ENCODE measurements at places on chromosomes 2 and 18.

- DNase-seq: no peak
Observed at GRCh38 chr18:49855711-49856415, 42.5 kb upstream of the ACAA2 start.

- no peak for DNase-seq
Observed at GRCh38 chr18:62781262-62781661, 65.9 kb downstream of the PHLPP1 start.

- DNase-seq: no peak
Observed at GRCh38 chr2:182726473-182726872, 10.4 kb downstream of the DNAJC10 start.

DNA sequence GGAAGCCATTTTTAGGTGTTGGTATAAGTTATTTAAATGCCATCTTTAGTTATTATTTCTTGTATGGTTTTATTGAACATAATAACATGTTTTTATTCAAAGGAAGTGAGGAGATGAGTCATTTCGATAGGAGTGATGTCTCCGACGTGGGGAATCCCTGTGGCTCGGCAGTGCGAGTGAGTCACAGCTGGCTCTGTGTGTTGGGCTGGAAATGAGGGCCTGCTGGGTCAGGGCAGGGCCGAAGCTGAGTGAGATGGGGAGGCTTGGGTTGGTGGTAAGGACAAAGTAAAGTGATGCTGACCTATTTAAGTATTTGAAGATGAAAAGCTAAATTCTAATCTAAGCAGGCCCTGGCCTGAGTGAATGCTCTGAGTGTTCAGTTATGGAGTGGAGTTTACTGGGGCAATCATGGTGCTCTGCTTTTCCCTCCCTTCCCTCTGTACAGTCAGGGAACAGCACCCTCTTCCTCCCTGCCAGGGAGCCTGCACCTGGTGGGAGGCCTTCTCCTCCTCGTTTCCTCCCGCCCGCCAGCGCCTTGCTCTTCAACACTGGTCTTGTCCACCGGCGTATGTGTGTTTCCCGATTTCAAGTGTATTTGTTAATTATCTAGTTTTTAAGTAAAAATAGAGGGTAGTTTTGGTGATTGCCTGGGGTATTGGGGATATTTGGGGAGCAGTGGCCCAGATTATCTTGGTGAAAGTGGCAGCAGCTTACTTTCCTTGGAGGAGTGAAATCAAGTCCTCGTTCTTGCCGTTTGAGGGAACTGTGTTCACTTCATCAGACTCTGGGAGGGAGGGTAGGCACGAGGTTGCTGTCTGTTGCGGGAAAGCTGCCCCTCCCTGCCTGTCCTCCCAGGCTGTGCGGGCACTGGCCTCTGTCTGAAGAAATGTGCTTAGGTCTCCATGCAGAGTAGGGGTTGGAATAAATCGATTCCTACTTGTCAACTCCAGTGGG lies 157.0 kb downstream of the LDLRAD4 start:
- DNase-seq: peak; percentile 83

DNA sequence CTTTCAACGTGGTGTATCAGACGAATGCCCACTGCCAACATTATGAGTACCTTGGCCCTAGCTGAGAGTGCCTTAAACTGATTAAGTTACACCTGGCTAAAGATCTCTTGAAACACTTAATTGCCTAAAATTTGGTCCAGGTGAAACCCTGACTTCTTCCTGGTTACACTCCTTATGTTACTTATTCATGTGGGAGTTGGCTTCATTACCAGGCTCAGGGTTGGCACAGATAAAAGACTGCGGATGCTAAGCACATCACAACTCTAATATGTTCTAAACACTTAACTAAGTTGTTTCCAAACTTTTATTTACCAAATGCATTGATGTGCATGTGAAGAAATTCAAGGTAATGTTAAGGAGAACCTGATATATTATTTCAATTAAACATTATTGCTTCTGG lies 298.9 kb downstream of the TCF4 start:
- DNase-seq: no peak

- no peak for DNase-seq
Observed at GRCh38 chr2:203590496-203590895, 55.4 kb upstream of the RAPH1 start.

- peak; percentile 62 for DNase-seq
Observed at GRCh38 chr2:190443778-190444481, 35.8 kb downstream of the MFSD6 start.

DNA sequence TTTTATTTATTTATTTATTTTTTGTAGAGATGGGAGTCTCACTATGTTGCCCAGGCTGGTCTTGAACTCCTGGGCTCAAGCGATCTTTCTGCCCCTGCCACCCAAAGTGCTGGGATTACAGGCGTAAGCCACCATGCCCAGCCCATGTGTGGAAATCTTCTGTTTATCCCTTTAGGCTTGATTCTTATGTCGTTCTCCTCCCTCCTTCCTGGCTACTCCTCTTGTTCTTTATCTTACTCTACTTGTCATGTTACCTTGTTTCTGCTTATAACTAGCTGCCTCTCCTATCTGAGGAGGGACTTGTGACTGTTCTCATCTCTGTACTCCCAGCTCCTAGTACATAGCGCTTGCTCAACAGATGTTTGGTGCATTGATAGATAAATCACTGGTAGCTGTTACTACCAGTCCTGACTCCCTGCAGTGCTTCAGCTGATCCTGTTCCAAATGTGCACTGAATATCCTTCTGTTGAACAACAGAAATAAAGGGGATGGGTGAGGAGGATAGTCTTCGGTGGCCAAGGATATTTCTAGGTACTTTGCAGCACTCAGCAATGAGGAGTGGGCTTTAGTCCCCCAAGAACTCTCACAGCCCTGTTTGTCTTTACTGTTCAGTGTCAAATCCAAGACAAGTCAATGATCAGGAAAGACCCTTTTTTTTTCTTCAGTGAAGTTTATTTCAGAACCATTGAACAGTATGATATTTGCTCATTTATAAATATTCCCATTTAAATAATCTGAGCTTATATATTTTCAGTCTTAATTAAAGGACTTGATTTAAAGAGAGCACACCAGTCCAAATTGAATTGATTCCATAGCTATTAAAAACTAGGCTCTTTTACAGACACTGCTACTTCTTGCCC lies 7.2 kb downstream of the IL1B start:
- no peak for DNase-seq

DNA sequence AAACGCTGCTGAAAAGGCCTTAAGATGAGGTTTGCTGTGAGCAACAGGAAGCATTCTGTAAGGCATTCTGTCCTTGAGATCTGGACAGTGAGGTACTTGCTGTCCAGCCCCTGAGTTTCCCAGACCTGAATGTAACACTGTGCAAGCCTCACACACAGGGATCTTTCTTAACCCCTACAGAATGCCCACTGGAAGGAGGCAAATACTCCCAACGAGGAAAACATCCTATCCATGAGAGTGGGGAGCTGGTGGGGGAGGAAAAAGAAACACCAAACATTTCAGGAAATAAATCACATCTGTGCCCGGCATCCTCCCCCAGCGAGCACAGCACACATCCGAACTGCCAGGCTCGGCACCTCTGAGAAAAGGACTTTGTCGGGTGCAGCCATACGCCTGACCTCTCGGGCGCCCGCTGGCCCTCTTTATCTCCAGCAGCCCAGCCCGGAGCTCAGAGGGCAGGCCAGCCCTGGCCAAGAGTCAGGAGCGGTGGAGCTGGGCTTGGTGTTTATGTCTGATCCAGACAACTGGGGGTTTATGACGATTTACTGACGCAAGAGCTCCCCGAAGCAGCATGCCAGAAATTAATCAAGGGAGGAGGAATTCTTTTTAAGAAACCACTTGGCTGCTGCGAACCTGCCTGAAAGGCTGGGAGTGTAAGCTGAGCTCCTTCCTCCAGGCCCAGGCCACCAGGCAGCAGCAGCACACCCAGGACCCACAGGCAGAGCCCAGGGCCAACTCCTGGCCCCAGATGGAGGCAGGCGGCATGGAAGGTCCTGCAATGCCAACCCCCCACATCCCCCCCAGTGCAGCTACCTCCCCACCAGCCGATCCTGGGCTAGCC lies 72.2 kb downstream of the HDAC4 start:
- peak; percentile 92 for DNase-seq

DNA sequence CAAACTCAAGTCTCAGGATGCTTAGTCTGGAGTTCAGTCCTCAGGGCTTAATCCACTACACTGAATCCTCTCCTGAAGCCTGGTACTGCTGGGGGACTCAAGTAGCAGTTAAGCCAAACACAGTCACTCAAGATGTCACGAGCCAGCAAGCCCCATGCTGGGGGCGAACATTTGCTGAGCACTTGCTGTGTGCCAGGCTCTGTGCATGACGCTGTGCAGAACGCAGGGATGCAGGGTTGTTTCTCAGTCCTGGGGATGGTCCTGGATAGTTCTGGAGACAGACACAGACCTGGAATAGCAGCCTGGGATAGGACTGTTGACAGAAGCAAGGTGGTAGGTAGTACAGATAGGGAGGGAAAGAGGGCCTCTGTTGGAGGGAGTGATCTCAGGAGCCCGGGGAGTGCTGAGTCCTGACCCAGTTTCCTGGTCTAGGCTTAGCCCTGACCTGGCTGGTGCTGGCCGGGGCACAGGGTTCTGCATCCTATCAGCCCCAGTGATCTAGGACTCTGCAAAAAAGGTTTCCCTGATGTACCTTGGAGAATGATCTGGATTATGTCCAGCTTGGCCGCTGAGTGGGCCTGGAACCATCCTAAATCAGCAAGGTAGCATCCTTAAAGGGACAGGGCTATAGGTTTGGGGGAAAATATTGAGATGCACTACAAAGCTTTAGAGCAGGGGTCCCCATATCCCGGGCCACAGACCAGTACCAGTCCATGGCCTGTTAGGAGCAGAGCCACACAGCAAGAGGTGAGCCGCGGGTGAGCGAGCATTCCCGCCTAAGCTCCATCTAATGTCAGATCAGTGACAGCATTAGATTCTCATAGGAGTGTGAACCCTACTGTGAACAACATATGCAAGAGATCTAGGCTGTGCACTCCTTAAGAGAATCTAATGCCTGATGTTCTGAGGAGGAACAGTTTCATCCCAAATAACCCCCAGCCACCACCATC lies 54.7 kb upstream of the OTOF start:
- DNase-seq: no peak

DNA sequence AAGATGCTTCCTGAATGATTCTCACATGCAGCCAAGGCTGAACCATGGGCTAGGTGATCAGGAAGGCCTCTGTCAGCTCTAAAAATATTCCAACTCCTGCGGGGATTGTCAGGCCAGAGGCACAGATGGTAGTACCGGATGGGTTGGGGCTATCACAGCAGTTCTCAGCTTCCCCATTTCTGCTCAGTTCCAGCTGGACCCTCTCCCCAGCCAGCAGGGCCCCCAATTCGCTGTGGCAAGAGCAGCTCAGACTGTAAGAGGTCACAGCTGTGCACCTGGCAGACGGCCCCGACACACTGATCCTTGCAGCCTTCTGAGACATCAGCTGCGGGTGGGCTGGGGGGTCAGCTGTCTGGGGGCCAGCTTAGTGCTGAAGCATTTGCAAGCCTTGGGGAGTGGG lies 43.6 kb upstream of the TCF7L1 start:
- DNase-seq: no peak

GRCh38 chr2:24359129-24360049 lies 947 bp downstream of the ITSN2 start:
- DNase-seq: no peak

DNA sequence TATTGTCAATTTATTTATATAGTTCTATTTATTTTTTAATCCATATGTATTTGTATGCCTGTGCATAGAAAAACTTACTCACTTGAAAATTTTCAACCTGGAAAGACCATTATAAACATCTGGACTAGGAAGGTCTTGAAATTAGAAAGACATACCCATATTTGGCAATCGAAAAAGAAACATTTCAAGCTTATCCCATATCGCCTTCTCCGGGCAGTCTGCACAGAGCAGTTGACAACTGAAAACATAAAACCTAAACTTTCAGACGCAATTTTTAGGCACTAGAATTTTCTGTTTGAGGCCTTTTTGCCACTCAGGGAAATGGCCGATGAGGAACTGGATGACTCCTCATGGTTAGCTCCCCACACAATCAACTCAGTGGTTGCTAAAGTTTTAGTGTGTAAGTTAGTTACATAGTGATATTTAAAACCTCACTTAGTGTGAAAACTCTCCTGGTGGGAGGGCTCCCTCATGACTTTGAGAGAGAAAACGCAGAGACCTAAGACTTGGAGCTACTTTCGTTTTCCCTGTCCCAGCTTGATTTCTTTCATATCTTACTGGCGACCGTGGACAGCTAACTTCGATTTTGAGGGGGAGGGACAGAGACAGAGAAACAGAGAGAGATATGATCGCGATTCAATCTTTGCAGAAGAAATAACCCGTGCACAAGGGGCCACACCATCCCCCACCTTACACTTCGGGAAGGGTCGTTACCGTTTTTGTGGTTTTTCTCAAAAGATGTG lies 3.2 kb upstream of the HOXD12 start:
- DNase-seq: no peak

- DNase-seq: peak; percentile 83
Observed at GRCh38 chr2:227655454-227655853, 11.2 kb upstream of the SCYGR5 start.

GRCh38 chr2:233068762-233069418 lies 8.7 kb downstream of the INPP5D start:
- DNase-seq: no peak

- peak; percentile 99 for DNase-seq
Observed at GRCh38 chr2:201854221-201854801, 48.0 kb downstream of the CDK15 start.

- DNase-seq: peak; percentile 90
Observed at GRCh38 chr2:233566141-233566956, at the start of gene USP40. Gene USP40 (minus strand): TSS chr2:233566782. CDS start chr2:233565554, 1,228 bp downstream.

DNA sequence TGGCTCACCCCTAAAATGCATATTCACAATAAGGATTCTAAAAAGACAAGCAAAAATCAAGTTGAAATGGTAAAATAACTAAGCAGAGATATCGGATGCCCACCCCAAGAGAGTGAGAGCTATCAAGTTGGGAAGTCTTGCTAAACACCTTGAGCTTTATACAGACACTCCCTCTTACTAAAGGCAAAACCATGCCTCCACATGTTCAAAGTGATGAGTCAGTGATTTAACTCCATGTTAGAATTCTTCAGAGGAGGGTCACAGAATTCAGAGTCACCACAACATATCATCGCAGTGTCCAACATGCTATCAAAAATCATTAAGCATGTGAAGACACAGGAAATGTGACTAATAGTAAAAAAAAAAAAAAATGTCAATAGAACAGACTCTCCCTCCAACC lies 20.6 kb upstream of the ST8SIA3 start:
- DNase-seq: no peak

DNA sequence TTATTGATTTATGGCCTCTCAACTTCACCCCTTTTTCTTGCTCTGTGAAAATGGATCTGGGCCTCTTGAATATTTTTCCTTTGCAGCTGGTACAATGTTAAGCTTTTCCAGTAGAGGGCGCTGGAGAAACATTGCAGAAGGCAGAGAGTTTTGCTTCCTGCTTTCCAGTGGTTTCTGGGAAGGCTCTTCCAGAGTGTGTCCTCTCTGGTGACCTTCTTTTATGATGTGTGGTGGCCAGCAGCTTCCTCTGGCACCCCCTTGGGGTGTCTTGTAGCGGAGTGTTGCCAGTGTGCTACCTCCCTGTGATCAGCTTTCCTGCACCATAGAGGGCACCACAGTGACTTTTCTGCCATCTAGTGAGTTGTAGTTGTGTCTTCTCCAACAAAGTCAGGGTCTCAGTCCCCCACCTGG lies 25.4 kb upstream of the MGAT5 start:
- DNase-seq: no peak

GRCh38 chr2:113847144-113847543 lies 42.7 kb upstream of the ACTR3 start:
- DNase-seq: no peak

All from fibroblast of skin of right quadriceps (primary cell).